Stimulated activated effector memory CD8-positive, alpha-beta T cell treated with anti-CD3 and anti-CD28 coated beads, Interleukin-12 subunit alpha, Interleukin-12 subunit beta, amount 100 ng/mL, for 72 hours (primary cell): ENCODE measurements at places on chromosomes 3 and 15.

- DNase-seq, result no peak
Observed at GRCh38 chr15:38535491-38536200, 29.0 kb downstream of the RASGRP1 start.

DNA sequence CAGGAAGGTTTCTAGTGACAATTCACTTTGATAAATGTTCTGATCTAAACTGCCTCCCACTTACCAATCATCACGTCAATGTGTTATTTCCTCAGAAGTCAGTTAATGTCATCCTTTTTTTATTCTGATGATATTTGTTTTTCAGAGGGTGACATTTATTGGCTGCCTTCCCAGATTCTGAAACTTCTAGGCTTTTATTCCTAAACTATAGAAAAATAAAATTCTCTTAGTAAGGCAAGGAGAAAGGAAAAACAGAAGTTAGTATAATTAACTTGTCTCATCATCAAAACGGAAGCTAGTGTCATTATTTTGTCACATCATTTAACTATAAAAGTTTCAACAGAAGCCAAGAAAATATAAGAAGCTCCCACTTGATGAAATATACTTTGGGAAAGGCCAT lies 100.0 kb upstream of the C3orf80 start:
- no peak for DNase-seq

DNA sequence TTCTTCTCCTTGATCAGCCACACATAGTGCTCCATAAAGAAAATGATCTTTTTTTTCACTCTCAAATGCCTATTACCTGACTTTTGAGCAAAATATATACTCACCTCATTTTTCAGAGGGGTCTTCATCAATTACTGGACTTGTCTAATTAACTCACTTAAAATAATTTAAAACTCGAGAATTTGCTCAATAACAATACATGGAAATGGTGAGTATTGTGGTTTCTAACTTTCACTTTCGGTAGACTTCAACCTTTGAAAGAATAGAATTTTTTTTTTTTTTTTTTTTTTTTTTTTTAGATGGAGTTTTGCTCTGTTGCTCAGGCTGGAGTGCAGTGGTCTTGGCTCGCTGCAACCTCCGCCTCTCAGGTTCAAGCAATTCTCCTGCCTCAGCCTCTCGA lies 17.7 kb upstream of the EPHB1 start:
- DNase-seq, result no peak

- DNase-seq, result no peak
Observed at GRCh38 chr15:81189583-81190283, 6.9 kb upstream of the IL16 start.

DNA sequence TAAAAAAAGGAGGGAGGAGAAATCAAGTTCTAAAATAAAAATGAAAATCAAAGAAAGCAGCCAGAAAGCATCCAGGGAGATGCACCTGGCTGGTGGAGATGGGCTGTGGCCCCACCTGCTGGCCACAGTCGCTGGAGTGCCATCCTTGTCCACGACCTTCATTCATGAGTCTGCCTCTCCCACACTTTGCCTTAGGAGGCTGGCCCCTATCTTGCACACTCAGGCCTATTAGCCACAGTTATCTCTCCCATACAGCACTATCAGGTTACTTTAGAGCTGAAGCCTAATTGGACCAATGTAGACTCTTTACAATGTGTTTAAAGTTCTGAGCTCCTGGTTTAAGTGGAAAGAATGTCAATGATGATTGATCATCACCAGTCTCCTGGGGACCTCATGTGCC lies 392.0 kb upstream of the RORA start:
- DNase-seq, result no peak

DNA sequence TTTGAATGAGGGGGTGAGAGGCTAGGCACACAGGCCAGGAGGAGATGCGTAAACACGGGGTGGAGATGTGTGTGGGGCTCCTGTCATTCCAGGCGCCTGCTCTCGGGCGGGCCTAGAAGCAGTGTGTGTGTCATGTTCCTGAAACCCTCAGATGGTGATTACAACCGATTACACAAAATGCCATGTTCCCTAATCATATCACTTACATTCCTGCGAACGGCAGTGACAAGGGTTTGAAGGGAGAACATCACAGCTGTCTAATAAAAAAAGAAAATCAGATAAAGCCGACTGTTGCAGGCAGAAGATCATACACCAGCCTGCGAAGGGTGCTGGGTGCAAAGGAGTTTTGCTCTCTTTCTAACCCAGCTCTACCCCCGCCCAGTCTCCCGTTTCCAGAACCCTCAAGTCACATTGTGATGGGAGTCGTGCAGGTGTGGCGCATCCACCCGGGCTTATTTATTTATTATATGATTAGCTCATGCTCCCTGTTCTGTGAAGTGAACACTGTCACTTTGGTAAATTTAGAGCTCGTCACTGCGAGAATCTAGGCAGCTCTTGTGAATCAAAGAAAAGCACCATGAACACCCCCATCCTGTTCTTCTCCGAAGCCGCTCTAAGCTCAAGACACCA lies 140.3 kb downstream of the NR2F2 start:
- no peak for DNase-seq

DNA sequence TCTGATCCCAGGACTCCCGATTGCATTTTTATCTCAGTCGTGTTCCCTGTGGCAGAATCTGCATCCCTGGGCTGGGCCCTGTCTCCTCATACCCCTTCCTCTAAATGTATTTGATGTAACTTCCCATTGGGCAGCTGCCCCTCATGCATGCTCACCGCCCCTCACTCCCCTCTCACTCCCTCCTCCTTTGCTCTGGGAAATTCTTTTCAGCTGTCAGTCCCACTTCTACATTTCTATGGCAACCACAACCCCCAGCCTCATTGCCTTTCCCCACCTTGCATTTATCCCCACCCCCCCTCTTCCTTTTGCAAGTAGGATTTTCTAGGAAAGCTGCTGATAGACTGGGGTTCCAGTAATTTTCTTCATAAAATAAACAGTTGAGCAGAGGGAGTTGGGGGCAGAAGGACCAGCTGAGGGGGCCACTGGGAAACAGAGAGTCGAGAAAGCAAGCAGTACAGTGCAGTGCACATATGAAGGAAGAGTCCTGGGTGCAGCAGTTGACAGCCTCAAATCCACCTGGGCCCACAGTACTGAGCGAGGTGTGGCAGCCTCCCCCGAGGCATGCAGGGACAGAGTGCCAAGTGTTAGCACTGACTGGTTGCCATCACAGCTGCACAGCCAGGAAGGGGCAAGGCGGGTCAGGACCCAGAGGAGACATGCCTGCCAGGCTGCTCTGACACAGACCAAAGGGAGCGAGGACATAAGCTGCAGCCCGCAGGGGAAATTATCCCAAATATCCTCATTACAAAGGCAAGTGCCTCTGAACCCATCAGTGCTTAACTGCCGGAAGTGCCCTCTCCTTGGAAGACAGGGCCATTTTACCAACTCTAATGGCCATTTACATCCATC lies 476.3 kb downstream of the EPHB1 start:
- DNase-seq, result no peak

DNA sequence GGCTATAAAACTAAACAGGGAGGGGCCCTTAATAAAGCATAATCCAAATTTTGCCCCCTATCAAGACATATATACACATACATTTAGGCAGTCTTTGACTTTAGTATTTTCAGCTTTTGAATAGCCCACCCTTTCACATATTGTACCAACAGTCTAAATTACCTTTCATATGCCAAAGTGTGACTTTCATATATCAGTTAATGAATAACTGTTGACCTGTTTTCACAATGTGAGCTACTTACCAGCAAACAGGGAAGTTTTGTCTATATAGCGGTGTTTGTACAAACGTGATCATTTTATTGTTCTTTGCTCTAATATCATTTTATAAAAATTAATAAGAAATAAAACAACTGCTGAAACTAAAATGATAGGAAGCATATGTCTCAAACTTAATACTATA lies 28.0 kb downstream of the CEP152 start:
- DNase-seq, result no peak

- DNase-seq, result no peak
Observed at GRCh38 chr3:19901337-19901736, 32.7 kb downstream of the EFHB start.

DNA sequence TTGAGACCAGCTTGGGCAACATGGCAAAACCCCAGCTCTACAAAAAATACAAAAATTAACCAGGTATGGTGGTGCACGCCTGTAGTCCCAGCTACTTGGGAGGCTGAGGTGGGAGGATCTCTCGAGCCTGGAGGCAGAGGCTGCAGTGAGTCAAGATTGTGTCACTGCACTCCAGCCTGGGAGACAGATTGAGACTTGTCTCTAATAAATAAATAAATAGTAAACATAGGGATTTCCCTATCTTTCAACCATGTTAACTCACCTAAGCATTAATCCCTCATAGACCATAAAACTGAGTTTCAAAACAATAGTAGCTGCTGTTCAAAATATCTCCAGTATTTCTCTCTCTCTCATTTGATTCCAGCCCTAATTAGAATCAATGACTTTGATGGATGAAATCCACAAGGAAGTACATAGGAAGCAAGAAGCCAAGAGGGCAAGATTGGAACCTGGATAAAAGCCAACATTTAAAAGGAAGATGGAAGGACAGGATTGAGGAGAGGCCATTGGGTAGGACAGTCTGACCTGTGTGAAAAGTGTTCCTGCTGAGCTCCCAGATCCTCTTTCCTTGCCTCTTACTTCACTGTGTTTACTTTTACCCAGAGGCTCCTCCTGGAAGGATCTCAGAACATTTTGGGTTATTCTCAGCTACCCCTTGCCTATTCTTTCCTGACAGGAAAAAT lies 12.4 kb upstream of the TTBK2 start:
- no peak for DNase-seq

DNA sequence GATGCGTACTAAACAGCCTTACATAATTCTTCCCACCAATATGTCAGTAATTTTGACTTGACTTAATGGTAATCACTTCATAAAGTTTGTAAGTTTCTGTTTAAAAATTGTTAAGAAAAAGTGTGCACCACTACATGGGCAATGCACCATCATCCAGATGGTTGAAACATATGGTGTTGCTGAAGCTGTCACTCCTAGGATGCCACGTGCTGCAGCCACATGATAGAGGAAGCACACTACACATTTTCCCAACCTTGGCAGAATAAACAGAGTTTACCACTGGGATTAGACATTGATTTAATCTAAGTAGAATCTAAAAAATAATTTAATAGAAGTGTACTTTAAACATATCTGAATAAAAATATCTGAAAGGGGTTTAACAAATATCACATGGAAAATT lies 1209.9 kb downstream of the NSUN3 start:
- no peak for DNase-seq

DNA sequence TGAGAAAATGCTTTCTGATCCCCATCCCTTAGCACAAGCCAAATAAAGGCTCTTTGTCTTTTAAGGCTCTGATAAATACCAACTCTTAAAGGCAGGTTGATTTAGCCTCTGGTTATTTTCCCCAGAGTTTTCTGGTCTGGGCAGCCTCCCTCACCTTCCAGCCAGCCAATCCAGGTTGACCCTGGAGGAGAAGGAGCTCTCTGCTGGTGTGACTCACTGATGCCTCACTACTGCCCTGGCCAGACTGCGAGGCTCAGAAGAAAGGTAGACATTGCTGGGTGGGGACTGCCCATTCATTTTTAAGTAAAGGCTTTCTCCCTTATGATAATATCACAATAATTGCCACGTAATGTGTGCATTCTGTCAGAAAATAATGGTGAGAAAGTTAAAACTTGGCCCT lies 37.1 kb downstream of the SLCO3A1 start:
- no peak for DNase-seq

GRCh38 chr15:76575274-76575673 lies 238.7 kb downstream of the ISL2 start:
- no peak for DNase-seq

DNA sequence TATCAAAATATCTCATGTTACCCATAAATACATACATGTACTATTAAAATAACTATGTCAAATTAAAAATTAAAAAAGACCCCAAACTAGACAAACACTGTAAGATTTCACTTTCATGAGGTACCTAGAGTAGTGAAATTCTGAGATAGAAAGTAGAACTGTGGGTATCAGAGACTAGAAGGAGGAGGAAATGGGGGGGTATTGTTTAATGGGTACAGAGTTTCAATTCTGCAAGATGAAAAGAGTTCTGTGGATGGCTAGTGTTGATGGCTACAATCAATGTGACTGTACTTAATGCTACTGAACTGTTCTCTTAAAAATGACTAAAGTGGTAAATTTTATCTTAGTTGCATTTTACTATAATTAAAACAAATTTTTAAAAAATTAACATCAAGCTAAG lies 36.6 kb downstream of the RFX7 start:
- DNase-seq, result no peak

DNA sequence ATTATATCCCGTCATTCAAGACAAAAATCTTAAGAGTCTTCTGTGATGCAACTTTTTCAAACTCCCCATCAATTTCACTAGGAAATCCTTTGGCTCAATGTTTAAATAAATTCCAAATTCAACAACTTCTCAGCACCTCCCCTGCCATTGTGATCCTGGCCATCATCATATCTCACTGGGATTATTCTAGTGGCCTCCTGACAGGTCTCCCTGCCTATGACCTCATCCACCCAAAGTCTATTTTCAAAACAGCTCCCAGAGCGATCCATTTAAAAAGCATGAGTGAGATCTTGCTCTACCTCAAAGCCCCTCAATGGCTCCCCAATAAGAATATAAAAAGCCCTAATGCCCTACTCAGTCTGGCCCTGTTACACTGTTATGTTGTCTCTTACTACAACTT lies 293.2 kb downstream of the FOXP1 start:
- DNase-seq, result no peak

DNA sequence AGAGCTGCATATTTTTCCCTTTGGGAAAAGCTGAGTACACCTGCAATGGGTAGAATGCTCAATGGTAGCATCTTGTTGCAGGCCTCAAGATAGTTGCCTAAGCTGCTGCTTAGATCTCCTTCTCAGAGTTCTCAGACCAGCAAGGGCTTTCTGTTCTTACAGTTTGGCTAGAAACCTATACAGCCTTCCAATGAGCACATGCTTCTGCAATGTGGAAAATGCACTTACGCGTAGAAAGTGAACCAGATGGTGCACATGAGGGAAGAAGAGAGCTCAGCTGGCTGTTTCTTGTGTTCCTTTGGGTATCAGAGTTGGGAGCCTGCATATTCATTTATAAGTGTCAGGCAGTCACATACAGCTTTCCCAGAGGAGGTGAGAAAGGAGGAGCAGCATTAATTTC lies 136.4 kb downstream of the B3GALNT1 start:
- no peak for DNase-seq

GRCh38 chr15:87961851-87962420 lies 294.6 kb downstream of the NTRK3 start:
- DNase-seq, result no peak

- DNase-seq, result no peak
Observed at GRCh38 chr15:43095708-43096347, 10.0 kb downstream of the UBR1 start.

GRCh38 chr3:79040701-79041100 lies 727.1 kb downstream of the ROBO1 start:
- no peak for DNase-seq

- DNase-seq, result no peak
Observed at GRCh38 chr3:19348941-19349564, 200.7 kb downstream of the KCNH8 start.
